ENCODE measurements at places on chromosomes 16 and 17.

GRCh38 chr17:8960325-8961140, 5.0 kb downstream of the PIK3R5 start:
- no peak for DNase-seq

DNA sequence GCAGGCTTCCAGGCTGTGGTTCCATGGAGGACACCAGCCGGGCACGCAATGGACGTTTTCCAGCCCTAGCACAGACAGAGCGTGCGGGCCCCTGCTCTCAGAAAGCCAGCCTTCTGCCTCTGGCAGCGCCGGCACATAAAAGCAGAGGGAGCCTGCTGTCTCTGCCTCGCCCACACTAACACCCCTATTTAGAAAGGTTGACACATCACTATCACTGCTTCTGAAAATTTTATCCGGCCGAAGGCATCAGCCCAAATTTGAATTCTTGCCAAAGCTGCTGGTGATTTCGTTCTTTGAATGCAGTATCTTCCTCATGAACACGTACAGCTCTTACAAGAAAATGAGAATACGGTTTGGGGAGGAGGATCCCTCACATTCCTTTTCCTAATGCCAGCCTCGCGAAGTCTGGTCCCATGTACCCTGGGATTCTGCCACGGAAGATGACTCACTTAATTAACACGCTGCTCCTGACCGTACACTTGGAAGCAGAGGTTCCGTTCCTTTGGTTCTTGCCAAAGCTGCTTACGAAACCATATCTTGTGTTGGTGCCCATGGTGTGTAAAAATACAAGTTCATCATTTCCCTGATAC, 1.3 kb upstream of the RAB11FIP3 start:
- DNase-seq, result no peak

GRCh38 chr16:11677959-11678881, 10.0 kb downstream of the SNN start:
- DNase-seq, result no peak

DNA sequence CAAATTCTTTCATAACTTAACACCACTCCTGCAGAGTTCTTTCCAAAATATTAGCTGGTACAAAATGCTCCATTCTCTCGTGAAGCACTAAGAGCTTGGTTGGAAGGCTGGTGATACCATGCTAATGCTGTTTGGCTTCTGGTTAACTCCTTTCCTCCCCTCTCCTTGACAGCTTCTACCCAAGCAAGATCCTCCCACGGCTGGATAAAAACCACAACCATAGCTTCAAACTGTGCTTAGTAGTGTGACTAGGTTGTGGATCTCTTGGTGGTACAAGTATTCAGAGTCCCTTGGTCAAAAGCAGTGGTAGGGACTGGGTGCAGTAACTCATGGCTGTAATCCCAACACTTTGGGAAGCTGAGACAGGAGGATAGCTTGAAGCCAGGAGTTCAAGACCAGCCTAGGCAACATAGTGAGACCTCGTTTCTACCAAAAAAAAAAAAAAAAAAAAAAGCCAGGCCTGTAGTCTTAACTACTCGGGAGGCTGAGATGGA, 2.3 kb downstream of the PHAF1 start:
- no peak for DNase-seq

DNA sequence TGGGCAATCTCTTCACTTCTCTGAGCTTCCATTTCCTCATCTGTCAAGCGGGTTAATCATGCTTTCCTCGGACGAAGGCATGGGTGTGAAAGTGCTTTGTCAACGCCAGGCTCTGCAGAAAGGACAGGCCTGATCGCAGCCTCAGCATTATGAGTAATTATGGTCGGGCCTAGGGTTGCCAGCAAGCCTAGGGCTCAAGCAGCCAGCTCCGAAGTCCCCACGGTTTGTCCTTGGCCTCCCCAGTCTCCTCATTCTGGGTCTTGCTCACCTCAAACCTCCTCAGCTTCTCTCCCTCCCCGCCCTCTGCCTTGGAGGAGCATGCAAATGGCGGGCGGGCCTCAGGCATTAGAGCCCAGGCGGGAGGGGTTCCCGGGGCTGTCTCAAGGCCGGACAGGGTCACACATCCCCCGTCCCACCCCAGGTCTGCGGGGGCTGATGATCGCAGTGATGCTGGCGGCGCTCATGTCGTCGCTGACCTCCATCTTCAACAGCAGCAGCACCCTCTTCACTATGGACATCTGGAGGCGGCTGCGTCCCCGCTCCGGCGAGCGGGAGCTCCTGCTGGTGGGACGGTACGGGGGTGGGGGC, 10.2 kb upstream of the FAM83G start:
- DNase-seq, result no peak

- DNase-seq, result no peak
Observed at GRCh38 chr17:50362661-50363060, 10.3 kb downstream of the MRPL27 start.

GRCh38 chr16:82701442-82701955, 74.7 kb downstream of the CDH13 start:
- DNase-seq, result no peak

GRCh38 chr16:58121132-58121531, 8.0 kb downstream of the CFAP20 start:
- no peak for DNase-seq

Data from stimulated activated CD8-positive, alpha-beta memory T cell treated with anti-CD3 and anti-CD28 coated beads, Interleukin-15, amount 100 ng/mL, for 48 hours (primary cell).